ENCODE measurements at places on chromosomes 4 and X.
A peak's percentile ranks its signal among the peaks of the same experiment; 100 is the strongest.

DNA sequence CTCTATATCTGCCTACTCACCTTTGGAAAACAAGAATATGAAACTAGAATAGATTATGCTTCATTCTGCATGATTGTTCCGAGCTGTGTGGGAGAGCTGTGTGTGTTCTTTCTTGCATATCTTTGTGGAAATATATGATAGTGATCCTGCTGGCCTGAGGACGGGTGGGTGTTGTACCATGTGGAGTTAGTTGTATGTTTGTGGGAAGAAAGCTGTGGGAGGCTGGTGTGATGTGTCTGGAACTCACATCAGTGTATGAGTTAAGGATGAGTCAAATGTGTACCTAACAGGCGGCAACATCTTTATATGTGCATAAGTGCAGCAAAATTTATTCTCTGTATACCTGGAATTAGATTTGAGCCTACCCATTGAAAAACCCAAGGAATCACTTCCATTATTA lies 208.1 kb upstream of the ADGRL3 start:
- DNase-seq, result no peak

- DNase-seq, result peak; percentile 78
Observed at GRCh38 chr4:163681208-163681821, 186.8 kb downstream of the TMA16 start.

- no peak for DNase-seq
Observed at GRCh38 chr4:138414202-138414601, 172.1 kb upstream of the SLC7A11 start.

DNA sequence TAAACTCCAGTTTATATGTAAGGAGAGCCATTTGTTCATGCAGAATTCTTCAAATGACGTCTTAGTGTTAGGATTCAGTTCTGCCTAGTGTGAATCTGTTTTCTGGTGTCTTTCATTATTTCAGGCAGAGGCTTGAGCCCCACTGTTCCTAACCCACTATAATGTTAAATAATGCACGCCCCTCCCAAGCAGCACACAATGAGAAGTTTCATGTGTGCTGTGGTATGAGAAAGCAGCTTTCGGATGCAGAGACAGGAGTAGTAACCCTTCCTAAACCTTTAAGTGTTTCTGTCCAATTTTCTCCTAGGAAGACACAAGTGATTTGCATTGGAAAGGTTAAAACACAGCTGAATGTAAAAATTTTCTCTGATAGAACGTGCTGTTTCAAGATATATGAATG lies 54.5 kb downstream of the TRIM2 start:
- DNase-seq, result peak; percentile 45

DNA sequence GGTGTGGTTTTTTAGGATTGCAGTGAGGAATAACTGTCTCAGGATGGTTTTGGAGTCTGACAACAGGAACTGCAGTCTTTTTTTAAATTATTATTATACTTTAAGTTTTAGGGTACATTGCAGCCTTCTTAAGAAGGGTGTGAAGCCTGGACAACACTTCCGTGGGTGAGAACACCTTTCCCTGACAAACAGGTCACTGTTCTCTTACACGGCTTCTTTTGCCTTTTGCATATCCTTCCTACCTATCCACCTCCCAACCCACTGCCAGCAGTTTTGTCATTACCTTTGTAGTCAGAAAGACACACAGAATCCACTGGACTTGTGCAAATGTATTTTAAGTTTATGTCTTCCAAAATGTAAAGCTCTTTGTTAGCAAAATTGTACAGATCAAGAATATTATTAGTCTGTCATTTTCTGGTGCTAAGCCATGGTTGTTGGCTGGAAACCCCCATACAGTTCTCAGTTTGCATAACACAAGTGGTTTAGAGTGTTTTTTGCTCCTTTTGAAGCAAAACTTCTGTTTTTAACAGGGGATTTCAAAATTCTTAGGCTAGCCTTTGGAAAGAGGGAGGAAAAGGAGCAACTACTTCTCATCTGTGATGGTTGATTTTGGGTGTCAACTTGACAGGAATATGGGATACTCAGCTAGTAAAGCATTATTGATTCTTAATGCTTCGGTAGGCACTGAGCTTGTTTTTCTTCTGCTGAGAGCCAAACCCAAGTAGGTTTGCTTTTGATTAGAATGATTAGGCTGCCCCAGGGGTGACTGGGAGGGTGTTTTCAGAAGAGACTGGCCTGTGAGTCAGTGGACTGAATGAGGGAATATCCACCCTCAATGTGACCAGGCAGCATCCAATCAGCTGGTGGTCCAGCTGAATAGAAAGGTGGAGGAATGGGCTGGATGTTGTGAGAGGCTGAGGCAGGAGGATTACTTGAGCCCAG lies 29.4 kb upstream of the KLHL2 start:
- DNase-seq, result no peak

- peak; percentile 74 for DNase-seq
Observed at GRCh38 chr4:124111922-124112321, 600.6 kb downstream of the ANKRD50 start.

GRCh38 chr4:23135792-23136645 lies 443.3 kb downstream of the GBA3 start:
- peak; percentile 73 for DNase-seq

DNA sequence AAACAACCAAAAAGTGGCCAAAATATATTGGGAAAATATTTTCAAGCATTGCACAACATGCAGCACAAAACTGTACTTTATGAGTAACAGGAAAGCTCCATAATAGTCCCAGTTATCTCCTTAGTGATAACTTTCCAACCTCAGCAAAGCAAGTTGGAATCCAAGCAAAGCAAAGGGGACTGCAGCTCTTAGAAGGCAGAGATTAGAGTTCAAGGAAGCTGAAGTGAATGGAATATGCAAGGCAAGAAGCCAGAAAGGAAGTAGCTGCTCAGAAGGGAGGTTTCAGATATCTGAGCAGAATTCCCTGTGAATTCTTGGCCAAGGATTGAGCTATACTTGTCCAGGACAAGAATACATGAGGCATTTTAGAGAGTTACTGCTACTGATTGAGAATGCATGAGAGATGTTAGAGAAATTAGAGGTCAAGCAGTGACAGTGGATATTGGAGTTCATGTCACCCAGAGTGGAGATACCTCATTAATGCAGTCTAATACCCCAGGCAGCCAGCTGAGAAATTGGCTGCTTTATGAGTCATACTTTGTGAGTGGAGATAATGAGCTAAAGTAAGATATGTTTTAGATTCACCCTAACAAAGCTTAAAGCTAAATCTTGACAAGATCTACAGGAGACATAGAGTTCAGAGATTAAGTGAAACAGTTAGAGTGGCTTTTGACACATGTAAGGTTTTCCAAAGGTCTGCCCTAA lies 102.8 kb downstream of the INPP4B start:
- no peak for DNase-seq

- no peak for DNase-seq
Observed at GRCh38 chr4:41189076-41189475, 25.3 kb downstream of the APBB2 start.
